ENCODE measurements at places on chromosomes 3 and 15. TPM values are rescaled to one million over a fixed set of nuclear protein-coding genes. Genes with fewer than 3 reads are reported as not detected.

Gene SNX33
- total RNA-seq, result 14.5 TPM

Gene NLGN1
- total RNA-seq, result 12.6 TPM

Gene SI
- total RNA-seq, result not detected

Gene NAA80
- 5.6 TPM for total RNA-seq

Gene KLHL40
- 159 TPM for total RNA-seq

Gene CA12
- total RNA-seq, result 8.9 TPM

Gene NUP210
- 13.6 TPM for total RNA-seq

Gene ANKRD63
- total RNA-seq, result 2.4 TPM

Gene MELTF
- total RNA-seq, result 6.6 TPM

Gene SLC15A2
- 18.2 TPM for total RNA-seq

Gene ACP3
- 8.3 TPM for total RNA-seq

Gene THAP10
- 2.7 TPM for total RNA-seq

Gene MANF
- total RNA-seq, result 29.6 TPM

Gene SLC28A2
- total RNA-seq, result 0.10 TPM

Gene FSTL1
- 799 TPM for total RNA-seq

Gene STRC
- total RNA-seq, result 0.21 TPM

Gene ADIPOQ
- total RNA-seq, result 0.31 TPM

Gene USP50
- total RNA-seq, result not detected

Gene KBTBD12
- 38.2 TPM for total RNA-seq

Gene RARB
- 14.4 TPM for total RNA-seq
